ENCODE measurements at places on chromosomes 12 and 14. TPM values are rescaled to one million over a fixed set of nuclear protein-coding genes. Genes with fewer than 3 reads are reported as not detected.
A peak's percentile ranks its signal among the peaks of the same experiment; 100 is the strongest.

- DNase-seq = no peak
Observed at GRCh38 chr14:74015963-74016362, 3.1 kb downstream of the ENTPD5 start.

DNA sequence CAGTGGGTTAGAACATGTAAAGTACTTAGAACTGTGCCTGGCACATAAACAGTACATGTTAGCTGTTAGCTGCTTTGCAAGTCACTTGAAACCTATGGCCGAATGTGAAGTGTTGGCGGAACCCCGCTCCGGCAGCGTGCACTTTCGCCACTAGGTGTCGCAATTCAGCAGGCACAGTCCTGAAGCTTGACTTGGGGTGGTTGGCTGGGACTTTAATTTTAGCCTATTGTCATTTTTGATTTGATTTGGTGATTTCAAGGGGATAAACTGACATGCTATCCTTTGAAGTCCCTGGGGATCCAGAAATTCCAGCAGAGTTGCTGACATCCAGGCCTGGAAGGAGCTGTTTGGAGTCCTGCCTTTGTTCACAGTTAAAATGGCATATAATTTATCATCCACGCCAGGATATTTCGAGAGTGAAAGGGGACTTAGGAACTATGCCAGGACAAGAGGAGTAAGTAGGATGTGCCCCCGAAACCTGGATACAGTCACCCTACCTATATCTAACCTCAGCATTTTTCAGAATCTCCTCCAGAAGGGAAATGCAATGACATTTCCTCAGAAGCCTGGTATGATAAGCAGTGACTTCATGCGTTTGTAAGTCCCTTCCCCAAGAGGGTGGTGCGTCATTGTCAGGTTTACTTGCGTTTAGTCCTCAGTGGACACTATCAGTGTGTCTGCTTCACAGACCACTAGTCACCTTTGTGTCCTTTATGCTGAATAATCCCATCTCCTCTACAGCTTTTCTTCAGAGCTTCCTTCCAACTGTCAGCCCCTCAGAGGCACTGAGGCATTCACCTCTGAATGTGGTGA, 3.5 kb upstream of the TSPAN9 start:
- DNase-seq = peak; percentile 36

- DNase-seq = no peak
Observed at GRCh38 chr14:55348766-55349453, 62.7 kb downstream of the ATG14 start.

DNA sequence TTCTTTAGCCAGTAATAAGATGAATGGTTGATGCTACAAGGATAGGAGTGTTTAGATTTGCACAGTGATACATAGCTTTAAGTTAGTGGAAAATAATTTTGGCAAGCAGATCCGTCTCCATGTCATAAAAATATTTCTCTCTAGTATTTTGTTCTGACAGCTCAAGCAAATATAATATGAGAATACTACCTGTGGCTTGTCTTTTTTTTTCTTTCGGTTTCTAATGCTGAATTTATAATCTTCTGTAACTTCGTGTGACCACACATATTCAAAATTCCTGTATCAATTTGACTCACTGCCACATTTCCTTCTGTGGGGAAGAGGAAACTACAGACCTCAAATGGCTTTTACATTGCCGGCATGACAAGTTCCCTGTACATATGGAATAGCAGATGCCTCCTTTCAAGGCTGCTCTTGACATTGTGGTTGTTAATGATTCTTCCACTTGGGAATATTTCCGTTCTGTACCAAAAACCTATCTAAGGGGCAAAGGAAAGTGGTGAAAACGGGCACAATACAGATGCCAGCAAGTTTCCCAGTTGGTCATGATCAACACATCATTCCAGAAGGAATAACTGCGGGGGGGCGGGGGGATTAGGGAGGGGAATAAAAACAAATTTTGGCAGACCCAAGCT, 103.6 kb upstream of the CCDC91 start:
- DNase-seq = no peak

- no peak for DNase-seq
Observed at GRCh38 chr12:48998497-48999353, 450 bp downstream of the DDN start.

CYP46A1 gene
- 0.09 TPM for polyA plus RNA-seq

TRHDE gene
- 17.1 TPM for polyA plus RNA-seq
